ENCODE measurements at places on chromosomes 1 and 21. TPM values are rescaled to one million over a fixed set of nuclear protein-coding genes. Genes with fewer than 3 reads are reported as not detected.

Gene MROH9
- 0.10 TPM for total RNA-seq

Gene TDRD5
- total RNA-seq, result 0.88 TPM

Gene KCNJ9
- total RNA-seq, result 2.3 TPM

Gene NUDT4B
- 2.8 TPM for total RNA-seq

Gene LINGO4
- total RNA-seq, result 2.0 TPM

Data from spinal cord (tissue), 10 donors.